ENCODE measurements at places on chromosomes 6 and 20.

GRCh38 chr20:57543754-57544153 is 17.2 kb upstream of the PCK1 start:
- no peak for DNase-seq

DNA sequence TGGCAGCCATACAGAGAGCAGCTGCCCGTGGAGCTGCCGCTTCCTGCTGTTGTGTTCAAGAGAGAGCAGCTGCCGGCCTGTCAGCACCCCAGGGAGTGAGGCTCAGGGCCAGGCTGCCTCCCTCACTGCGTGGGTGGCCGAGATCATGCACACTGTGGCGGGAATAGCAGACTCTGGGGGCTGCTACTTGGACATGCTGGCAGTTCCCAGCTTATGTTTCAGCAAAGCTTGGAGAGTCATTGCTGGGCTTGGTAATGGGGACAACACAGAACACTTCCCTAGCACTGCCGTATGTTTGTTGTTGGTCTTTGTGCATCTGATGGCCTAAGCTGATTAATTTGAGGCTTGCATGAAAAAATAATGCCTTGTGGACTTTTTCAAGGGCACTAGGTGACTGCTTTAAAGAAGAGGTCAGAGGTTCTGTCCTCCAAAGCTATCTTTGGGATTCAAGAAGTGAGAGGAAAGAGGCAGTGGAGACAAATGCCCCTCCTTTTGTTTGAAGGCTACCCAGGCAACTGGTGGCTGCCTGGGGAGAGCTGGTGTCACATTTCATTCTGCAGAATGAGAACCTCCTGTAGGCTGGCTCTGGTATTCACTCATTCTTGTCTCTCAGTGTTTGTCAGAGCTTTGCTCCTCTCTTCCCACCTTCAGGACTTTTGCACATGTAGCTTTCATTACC is 18.8 kb downstream of the MRAP2 start:
- DNase-seq, result no peak

DNA sequence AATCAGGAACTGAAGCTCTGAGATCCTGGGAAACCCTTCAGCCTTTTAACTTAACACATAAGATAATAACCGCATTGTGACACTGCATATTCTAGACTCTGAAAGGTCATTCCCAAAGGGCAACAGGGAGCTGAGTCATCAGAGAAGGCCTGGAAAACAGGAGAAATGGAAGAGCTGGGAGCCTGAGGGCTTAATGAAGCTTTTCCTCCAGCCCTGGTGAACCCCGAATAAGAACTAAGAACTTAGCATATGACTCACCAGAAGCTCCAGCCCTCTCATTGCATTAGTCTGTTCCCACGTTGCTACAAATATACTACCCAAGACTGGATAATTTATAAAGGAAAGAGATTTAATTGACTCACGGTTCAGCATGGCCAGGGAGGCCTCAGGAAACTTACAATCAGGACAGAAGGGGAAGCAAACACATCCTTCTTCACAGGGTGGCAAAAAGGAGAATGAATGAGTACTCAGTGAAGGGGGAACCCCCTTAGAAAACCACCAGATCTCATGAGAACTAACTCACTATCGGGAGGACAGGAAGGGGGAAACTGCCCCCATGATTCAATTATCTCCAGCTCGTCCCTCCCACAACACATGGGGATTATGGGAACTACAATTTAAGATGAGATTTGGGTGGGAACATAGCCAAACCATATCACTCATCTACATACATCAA is 648.5 kb downstream of the TFAP2A start:
- DNase-seq, result no peak

DNA sequence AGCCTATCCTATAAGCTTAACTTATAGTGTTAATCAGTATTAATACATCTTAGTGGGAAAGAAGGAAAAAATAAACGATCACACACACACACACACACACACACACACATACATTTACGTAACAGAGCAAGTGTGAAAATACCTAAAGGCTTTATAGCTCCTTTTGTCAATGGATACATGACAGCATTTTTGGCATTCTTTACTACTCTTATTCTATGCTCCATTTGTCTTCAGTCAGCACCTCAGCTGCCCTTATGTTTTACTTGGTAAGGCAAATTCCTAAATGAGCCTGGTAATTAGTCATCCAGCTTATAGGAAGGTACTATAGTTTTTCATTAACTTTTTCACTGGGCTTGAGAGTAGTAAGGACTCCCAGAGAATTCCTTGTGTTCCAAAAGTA is 25.1 kb upstream of the SLC17A3 start:
- DNase-seq, result no peak

DNA sequence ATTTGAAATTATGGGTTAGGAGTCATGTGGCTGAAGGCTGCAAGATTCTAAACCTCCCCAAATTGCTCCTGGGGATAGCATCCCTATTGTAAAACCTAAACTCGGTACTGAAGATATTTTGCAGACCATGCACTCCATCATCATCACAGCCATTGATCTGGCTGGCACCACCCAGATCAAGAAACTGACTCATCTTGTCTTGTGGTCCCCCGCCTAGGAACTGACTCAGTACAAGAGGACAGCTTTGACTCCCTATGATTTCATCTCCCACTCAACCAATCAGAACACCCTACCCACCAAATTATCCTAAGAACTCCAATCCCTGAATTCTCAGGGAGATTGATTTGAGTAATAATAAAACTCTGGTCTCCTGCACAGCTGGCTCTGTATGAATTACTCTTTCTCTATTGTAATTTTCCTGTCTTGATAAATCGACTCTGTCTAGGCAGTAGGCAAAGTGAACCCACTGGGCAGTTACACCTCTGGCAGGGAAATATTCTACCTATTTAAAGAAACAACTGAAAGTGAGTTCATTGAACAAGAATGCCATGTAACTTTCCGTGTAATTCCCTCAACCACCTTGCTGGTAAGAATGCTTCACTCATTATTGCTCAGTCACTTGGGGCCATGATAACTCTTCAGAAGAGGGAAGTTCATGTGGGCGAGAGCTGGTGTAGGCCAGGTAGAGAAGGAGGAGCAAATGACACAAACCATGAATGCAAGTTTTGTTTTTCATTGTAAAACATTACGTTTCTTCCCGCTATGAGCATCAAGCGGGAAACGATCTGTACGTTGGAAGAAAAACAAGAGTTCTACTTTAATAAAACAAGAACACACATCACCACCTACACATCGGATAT is 602.9 kb upstream of the ARID1B start:
- no peak for DNase-seq

- no peak for DNase-seq
Observed at GRCh38 chr20:32970115-32970972, 33.9 kb downstream of the SUN5 start.

- DNase-seq, result no peak
Observed at GRCh38 chr6:166927935-166928643, 28.3 kb downstream of the RNASET2 start.

GRCh38 chr6:28357036-28357435 is 7.3 kb downstream of the ZKSCAN3 start:
- DNase-seq, result no peak

DNA sequence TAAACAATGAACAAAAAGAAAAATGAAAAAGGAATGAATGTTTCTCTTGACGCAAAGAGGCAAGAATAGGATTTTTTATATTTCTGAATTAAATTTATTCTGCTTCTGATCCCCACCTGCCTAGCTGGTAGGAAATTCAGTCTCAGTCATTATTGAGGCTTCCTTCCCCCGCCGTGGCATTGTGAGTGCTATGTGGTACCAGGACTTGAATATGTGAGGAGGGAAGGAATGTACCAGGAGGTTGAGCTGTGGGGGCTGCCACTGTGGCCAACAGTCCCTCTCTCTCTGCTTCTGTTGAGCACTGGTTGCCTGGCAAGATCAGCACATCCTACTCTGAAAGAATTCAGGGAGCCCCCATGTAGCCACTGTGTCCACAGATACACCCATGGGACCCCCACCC is 368.1 kb upstream of the JARID2 start:
- DNase-seq, result no peak

- no peak for DNase-seq
Observed at GRCh38 chr20:36611625-36612024, 6.0 kb downstream of the RAB5IF start.

All from stimulated activated CD4-positive, alpha-beta T cell treated with anti-CD3 and anti-CD28 coated beads, TNF-alpha, amount 100 ng/mL, for 4 hours (primary cell).